BJ (cell line): ENCODE measurements at places on chromosomes 7 and 10.

DNA sequence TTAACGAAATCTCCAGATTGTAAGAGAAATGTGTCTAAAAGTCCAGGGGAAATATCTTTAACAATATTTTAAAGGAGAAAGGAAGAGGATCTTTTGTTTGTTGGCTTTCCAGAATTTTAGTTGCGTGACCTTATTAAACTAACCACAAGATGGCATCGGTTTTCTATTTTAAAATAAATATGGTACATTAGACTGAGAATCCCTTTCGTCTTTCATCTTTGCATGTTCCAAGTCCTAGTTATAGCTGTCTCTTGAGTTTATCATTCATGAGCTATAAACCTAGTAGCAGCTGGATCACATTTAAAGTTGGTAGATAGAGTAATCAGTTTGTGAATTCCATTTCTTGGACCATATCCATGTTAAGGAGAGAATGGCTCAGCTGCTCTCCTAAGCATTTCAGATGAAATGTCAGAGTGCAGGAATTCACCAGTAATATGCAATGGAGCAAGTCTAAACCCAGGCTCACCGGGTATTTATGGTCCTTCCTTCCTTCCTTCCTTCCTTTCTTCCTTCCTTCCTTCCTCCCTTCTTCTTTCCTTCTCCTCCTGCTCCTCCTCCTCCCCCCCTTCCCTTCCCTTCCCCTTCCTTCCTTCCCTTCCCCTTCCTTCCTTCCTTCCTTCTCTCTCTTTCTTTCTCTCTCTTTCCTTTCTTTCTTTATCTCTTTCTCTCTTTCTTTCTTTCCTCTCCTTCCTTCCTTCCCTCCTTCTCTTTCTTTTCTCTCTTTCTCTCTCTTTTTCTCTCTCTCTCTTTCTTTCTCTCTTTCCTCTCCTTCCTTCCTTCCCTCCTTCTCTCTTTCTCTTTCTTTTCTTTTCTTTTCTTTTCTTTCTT is 57.8 kb upstream of the RAB18 start:
- DNase-seq: peak; percentile 59

GRCh38 chr10:101354328-101355071 is 535 bp downstream of the BTRC start:
- no peak for DNase-seq

GRCh38 chr10:90968328-90969081 is 47.6 kb upstream of the ANKRD1 start:
- peak; percentile 83 for DNase-seq

GRCh38 chr10:114473776-114474175 is 69.5 kb upstream of the AFAP1L2 start:
- DNase-seq: no peak

- DNase-seq: peak; percentile 93
These were observed 73.4 kb downstream of the AHR start for GRCh38 chr7:17371671-17372524.

DNA sequence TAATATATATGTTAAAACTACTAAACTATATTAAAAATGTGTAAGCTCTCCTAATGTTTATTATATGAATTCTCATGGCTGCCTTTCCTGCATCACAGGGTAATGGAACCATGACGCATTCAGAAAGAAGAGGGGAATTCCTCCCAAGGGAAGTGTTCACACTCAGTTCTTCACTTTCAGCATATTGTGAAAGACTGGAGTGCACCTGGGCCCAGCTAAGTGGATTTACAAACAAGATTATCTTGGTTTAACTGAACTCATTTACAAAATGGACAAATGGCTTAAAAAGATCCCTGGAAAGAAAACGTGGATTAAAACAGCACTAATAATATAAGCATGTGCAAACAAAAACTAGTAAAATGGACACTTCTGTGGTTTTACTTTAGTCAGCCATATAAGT is 149.8 kb downstream of the DOCK4 start:
- DNase-seq: no peak

GRCh38 chr7:147803151-147803550 is 787.4 kb upstream of the C7orf33 start:
- no peak for DNase-seq

DNA sequence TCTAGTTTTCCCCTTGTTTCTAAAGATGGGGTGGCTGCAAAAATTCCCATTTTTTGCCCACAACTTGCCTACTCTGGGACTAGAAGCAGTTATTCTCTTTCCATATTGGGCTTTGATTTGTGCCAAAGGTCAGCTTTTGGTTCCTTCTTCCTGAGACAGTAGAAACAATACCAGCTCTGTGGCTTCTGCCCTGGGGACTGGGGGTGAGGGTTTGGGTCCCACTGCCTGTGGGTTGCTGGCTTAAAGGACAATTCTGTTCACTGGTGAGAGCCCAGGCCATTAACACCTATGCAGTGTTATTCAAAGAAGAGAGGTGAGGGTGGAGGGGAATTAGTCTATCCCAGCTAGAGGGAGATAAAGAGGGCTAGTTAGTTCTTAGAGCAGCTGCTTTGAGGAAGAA is 171.5 kb downstream of the CPEB3 start:
- no peak for DNase-seq

DNA sequence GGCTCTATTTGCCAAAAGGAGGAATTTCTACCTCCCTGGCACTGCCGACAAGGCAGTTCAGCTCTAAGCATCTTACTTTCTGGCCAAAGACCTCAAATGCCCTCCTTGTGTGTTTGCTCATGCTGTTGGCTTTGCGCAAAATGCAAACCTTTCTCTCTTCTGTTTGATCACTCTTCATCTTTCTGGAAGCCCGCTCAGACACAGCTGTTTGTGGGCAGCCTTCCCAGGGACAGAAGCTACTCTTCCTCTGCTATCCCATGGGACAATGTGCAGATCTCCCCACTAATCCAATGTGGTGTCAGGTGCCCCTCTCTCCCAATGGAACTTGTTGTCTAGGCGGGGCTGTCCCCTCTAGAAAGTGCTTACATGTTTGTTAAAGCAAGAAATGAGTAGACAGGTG is 278.7 kb downstream of the CCSER2 start:
- DNase-seq: no peak

DNA sequence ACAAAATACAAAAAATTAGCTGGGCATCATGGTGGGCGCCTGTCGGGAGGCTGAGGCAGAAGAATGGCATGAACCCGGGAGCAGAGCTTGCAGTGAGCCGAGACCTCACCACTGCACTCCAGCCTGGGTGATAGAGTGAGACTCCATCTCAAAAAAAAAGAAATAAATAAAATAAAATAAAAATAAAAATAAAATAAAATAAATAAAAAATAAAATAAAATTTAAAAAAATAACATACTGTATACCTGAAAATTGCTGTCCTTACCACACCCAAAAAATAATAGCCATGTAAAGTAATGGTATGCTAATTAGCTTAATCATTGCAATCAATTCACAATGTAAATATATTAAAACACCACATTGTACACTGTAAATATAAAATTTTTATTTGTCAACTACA is 3.4 kb downstream of the ZC3HAV1L start:
- DNase-seq: no peak

- peak; percentile 99 for DNase-seq
These were observed 81.9 kb downstream of the BMPER start for GRCh38 chr7:33986951-33987947.

- DNase-seq: no peak
These were observed 57.4 kb downstream of the MAP3K8 start for GRCh38 chr10:30491204-30491915.

DNA sequence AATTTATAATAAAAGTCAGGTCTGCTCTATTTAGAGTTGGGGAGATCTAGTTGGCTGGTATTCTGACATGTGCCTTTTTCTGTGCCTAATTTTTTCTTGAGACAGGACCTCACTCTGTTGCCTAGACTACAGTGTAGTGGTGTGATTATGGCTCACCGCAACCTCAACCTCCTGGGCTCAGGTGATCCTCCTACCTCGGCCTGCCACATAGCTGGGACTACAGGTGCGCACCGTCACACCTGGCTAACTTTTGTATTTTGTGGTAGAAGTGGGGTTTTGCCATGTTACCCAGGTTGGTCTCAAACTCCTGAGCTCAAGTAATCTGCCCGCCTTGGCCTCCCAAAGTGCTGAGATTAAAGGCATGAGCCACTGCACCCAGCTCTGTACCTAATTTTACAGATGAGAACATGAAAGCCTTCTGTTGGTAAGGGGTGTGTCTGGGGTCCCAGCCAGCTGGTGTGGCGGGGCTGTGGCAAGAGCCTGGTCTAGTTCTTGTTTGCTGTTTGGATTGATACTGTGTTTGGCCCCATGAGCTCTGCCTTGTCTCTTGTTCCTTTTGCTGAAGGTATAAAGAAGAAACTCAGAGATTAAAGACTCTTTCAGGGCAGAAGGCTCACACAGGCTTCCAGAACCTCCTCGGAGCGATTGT is 31.4 kb downstream of the POR start:
- no peak for DNase-seq

DNA sequence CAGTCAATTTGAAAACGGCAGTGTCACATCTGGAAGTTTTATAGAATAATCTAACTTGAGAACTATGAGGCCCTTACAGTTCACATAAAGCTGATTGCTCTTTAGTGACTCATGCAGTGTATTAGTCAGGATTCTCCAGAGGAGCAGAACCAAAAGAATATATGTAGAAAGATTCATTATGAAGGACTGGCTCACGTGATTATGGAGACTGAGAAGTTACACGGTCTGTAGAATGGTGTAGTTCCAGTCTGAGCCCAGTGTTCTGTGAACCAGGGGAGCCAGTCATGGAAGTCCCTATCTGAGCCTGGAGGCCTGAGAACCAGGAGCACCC is 21.5 kb downstream of the RBM33 start:
- DNase-seq: peak; percentile 72

DNA sequence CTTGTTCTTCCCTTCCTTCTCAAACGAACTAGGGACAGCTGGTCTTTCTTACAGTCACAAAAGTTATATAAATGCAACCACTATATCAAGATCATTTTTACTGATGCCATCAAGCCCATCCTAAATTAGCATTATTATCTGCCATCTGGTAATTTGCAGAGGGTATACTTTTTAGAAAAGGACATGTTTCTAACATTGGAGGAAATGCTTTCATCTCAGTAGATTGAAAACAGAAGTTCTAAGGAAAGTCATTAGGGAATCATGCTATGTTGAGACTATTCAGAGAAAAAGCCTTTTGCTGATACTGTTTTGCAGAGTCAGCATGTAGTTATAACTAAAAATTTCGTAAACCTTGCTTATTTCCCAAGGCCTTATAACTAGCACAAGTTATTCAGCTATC is 146.7 kb downstream of the WNT2 start:
- DNase-seq: no peak

DNA sequence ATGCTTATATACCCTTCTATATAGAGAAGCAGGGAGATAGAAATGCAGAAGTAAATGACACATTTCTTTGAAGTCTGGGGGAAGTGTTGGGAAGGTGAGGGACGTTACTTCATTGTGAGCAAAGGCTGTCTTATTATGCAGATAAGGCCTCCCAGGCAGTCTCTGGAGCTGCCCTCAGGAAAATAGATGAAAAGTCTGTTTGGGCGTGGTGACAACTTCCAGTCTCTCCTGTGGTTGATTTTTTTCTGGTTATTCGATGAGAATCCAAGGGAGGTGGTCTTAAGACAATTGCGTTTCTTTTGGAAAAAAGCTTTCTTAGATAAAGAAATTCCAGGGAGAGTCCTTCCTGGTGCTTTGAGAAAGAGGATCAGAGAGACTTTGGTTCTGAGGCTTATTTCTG is 84.0 kb downstream of the NEUROD6 start:
- DNase-seq: no peak

DNA sequence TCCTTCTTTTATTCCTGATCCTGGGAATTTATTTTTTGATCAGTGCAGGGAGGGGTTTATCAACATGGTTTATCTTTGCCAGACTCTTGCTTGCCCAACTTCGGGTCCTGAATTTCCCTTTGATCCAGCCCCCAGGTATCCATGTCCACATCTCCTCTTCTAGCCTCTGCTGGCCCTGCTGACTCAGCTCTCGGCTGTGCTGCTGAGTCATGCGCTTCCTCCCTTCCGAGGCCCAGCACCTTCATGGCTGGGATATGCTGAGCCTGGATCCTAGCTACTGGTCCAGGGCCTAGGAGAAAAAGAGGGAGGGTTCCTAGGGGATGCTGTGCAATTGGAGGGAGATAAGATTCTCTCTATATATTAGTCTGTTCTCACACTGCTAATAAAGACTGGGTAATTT is 380.7 kb upstream of the SHH start:
- no peak for DNase-seq

- no peak for DNase-seq
These were observed 16.1 kb upstream of the TRPV6 start for GRCh38 chr7:142901426-142902259.

- DNase-seq: no peak
These were observed 39.1 kb upstream of the LRRN3 start for GRCh38 chr7:111051832-111052231.

GRCh38 chr10:114920459-114920858 is 17.5 kb upstream of the TRUB1 start:
- DNase-seq: no peak

DNA sequence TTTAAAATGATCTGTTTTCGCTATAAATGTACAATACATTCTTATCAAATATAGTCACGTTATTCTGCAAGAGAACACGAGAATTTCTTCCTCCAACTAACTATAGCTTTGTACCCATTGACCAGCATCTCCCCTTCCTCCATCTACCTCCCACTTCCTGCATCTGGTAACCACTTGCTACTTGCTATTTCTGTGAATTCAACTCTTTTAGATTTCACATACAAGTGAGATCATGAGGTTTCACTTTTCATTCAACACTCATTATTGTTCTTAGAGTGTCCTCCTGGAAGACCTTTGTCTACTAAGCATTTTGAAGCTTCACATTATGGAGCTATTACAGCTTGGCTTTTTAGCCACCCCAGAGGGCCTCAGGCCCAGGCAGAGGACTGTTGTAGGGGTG is 741.3 kb upstream of the FZD8 start:
- no peak for DNase-seq
